ENCODE measurements at places on chromosomes 12 and 14.

DNA sequence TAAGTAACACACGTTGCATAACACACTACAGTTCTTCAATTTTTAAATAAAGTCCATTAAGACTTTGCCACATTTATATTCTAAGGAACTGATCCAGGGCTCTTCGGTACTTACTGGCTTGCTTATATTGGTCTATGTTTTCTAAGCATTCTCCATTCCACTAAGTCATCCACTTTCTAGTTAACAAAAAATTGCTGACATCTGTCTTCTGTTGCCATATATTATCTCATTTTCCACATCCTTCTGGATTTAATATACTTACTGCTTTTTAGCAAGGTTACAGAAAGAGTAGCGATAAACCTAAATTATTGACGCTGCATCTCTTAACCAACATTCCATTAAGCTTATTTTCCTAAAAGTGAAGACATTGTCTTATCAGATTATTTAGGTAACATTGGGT, 238.4 kb upstream of the LRIG3 start:
- DNase-seq = no peak

DNA sequence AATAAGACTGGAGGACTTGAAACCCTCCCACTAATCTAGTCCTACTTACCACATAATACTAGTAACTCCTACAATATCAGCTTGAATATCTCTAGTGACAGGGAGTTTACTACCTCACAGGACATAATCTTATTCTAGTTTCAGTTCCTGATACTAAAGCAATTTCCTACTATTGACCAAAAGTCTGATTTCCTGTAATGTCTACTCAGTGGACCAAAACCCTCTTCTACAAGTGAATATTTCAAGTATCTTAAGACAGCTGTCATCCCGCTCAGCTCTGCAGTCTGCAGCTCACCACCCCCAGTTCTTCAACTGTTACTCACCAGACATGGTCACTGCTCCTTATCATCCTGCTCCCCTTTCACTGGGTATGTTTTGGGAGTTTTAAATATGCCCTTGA, 70.8 kb upstream of the TMCC3 start:
- no peak for DNase-seq

GRCh38 chr12:24198936-24199671, 249.6 kb upstream of the SOX5 start:
- no peak for DNase-seq

DNA sequence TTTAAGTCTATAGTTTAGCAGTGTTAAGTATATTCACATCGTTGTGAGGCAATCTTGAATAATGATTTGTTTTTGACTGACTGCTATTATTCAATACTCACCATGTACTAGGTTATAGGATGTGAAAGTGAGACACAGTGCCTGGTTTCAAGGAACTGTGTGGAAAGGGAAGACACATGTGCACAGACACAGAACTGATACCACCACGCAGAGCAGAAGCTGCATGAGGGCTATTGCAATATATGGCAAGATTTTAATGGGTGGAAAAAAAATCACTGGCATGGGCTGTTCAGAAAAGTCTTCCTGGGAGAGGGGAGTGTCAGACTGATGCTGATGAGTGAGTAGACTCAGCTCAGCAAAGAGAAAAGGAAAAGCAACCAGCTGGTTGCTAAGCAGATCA, 10.4 kb downstream of the SLC7A8 start:
- no peak for DNase-seq

GRCh38 chr12:11652351-11653040, 3.0 kb downstream of the ETV6 start:
- no peak for DNase-seq

DNA sequence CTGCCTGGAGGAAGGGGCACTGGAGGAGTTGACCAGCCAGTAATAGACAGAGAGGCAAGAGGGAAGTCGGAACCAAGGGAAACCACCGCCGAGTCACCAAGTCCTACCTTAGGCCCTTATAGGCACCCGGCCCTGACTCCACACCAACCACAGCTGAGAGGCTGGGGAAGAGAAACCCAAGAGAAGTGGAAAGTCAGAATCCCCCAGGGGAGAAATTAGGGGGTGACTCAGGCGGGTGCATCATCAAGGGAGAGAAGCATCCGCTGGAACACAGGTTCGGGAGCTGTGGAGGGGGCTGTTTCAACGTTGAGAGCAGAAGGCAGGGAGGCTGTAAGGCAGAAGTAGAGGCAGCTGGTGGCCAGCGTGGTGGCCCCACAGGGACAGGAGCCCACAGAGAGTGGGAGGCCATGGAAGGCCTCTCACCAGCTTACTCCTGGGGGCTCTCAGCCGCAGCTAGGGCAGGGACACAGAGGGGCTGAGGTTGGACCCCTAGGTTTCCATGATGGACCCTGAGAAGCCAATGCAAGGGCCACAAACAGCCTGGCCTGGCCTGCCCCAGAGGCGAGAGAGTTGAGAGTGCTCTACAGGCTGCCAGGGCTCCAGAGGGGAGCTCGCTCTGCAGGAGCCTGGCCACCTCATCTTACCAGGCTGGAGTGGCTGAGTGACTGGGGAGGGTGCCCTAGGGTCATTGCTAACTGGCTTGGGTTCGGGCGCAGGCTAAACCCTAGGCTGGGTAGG, 1.4 kb upstream of the TRMT61A start:
- DNase-seq = no peak

DNA sequence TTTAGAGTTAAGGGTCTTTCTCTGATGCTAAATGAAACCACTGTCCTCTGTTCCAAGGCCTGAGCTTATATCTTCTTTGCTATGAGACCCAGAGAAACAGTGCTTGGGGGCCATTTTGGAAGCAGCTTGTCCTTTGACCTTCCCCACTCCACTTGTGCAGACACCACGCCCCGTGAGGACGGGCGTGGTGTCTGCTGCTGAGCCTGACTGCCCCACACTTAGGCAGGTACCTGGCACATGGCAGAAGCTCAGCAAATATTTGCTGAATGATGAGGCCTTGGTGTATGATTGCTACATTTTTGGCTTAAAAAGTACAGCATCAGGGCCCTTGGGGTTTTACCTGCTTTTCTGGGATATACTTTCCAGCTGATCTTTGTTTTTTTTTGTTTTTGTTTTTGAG, 69.9 kb downstream of the RASSF3 start:
- no peak for DNase-seq
